ENCODE measurements at places on chromosomes 5 and 9. TPM values are rescaled to one million over a fixed set of nuclear protein-coding genes. Genes with fewer than 3 reads are reported as not detected.

GRCh38 chr5:150801117-150801927, 22.8 kb downstream of the SMIM3 start:
- DNase-seq = peak; percentile 77

DNA sequence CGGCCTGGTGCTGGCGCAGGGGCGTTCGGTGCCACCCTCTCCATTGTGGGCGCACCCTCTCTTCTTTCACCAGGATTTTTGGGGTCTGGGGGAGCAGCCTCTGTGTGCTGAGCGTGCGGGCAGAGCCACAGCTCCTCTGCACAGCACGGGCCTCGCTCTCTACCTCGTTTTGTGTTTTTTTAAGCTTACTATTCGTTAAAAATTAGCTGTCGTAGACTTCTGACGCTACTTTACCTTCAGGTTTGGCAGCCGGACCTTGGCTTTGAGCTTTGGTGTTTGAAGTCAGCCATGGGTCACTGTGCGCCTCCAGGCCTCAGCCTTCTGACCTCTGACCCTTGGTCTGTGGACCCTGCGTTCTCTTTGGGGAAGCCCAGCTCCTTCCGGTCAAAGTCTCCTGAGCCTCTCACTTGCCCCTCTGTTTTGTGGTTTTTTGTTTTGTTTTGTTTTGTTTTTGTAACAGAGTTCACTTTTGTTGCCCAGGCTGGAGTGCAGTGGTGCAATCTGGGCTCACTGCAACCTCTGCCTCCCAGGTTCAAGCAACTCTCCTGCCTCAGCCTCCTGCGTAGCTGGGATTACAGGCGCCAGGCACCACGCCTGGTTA, 88.2 kb upstream of the CACNA1B start:
- no peak for DNase-seq

DNA sequence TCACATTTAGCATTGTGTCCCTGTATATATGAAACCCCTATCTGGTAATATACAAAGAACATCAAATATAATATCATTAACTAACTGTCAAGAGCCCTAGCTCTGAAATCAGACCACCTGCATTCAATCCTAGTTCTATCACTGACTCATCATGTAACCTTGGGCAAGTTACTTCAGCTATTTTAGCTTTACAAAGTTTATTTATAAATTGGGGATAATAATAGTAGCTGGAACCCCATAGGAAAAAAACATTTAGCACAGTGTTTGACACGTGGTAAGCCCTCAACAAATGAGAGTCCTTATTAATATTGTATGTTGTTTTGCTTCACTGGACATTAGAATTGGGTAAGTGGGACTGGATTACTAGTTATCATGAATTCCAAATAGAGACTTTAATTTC, 157.5 kb downstream of the EBF1 start:
- DNase-seq = peak; percentile 25

DNA sequence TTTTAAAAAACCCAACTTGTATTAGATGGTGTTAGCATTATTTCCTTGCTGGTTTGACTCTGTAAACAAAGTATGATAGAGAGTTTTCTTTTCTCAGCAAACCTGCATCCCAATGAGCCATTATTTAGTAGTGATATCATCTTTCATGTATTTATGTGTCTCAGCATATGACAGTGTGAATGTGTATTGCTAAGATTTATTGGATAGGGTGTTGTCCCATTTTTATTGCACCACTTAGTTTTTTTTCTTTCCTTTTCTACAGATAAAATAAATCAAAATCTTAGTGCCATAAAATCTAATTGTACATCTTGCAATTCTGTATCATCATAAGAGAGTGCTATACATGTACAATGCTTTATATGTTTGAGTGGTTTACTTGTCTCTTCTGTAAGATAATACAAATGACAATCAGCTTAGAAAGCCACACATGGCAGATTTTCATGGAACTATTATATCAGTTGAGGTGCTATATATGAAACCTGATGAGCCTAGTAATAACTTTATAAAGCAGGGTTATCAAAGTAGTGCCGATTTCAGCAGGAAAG, 149.2 kb upstream of the CYLC2 start:
- no peak for DNase-seq

DNA sequence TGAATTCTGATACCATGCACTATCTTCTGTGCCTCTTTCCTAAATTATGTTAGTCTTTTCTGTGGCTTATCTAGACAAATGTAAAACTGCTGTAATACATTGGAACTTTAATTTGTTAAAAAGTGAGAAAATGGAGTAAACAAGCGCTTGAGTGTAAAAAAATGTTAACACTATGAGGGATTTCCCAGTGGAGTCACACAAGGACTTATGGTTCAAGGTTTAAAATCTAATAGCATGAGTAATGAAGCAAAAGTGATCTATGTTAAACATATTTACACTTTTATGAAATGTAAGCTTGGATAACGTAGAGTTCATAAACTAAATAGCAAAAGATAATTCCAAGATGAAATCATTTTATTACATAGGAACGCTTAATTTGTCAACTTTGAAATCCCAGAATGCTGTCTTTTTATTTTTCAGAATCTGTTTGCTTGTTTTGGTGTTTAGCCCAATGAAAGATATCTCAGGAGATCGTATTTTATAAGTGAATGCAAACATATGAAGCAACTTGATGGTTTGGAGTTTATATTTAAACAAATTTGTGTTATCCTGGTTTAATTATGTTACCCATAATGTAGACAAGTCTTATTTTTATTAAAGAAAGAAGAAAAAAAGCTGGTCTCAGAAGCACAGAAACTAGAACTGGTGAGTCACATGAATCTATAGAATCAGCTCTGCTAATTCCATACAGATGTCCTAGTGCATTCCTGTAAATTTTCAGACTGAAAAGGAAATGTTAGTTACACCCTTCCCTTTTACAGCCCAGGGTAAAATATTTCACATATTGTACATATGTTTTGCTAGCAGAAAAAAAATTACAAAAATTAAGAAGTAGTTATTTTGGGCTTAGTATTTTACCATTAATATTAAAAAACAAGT, 34.2 kb upstream of the FBN2 start:
- DNase-seq = peak; percentile 69

DNA sequence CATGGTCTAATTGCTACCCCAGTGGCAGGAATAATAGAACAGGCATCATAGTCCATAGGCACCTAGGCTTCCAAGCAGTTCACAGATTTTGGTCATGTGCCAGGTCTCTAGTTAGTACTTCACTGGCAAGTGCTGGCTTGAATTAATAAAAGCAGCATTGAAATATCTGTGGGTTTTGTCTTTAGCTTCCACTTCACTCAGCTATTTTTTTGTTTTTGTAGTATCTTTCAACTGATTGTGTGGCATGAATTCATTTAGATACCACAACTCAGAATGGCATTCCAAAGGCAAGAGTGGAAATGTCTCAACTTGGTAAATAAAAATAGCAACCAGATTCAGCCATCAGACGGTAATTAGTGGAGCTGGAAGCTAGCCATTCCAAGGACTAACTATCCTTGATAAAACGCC, 27.9 kb upstream of the ITGA2 start:
- no peak for DNase-seq

DNA sequence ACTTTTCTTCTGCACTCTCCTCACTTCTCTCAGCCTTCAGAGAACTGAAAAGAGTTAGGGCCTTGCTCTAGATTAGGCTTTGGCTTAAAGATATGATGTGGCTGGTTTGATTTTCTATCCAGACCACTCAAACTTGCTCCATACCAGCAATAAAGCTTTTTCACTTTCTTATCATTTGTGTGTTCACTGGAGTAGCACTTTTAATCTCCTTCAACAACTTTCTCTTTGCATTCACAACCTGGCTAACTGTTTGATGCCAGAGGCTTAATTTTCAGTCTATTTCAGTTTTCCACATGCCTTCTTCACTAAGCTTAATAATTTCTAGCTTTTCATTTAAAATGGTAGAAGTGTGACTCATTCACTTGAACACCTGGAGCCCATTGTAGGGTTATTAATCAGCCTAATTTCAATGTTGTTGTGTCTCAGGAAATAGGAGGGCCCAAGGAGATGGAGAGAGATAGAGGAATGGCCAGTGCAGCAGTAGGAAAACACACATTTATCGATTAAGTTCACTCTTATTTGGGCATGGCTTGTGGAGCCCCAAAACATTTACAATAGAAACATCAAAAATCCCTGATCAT, 5.9 kb downstream of the ATPSCKMT start:
- no peak for DNase-seq

- no peak for DNase-seq
Measured at GRCh38 chr9:116271991-116272390, 118.4 kb downstream of the PAPPA start.

DNA sequence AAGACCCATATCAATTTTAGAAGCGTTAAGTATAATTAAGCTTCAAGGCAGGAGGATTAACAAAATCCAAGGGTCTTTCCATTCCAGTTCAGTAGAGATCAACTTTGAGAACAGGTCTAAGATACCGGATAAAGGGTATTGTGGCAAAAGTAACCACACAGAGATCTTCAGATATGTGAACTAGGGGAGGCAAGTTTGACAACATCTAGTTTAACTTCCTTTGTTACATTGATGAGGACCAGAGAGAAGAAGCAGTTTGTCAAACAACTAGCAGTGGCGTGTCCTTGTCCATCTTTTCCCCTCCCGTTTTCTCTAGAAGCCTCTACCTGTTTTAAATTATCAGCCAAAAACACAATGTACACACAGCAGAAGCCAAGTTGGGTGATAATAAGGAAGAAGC, 8.6 kb downstream of the SLC36A2 start:
- DNase-seq = no peak

DNA sequence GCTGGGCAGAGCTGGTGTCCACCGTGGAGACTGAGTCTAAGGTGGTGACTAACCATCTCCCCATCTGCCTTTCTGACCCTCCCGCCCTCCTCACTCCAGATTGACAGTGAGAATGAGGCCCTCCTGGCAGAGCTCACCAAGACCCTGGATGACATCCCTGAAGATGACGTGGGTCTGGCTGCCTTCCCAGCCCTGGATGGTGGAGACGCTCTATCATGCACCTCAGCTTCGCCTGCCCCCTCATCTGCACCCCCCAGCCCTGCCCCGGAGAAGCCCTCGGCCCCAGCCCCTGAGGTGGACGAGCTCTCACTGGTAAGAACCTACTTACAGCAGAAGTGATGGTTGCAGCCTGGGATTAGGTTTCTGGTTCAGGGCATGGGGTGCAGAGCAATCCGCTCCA, 96.5 kb downstream of the PPARGC1B start:
- peak; percentile 59 for DNase-seq

DNA sequence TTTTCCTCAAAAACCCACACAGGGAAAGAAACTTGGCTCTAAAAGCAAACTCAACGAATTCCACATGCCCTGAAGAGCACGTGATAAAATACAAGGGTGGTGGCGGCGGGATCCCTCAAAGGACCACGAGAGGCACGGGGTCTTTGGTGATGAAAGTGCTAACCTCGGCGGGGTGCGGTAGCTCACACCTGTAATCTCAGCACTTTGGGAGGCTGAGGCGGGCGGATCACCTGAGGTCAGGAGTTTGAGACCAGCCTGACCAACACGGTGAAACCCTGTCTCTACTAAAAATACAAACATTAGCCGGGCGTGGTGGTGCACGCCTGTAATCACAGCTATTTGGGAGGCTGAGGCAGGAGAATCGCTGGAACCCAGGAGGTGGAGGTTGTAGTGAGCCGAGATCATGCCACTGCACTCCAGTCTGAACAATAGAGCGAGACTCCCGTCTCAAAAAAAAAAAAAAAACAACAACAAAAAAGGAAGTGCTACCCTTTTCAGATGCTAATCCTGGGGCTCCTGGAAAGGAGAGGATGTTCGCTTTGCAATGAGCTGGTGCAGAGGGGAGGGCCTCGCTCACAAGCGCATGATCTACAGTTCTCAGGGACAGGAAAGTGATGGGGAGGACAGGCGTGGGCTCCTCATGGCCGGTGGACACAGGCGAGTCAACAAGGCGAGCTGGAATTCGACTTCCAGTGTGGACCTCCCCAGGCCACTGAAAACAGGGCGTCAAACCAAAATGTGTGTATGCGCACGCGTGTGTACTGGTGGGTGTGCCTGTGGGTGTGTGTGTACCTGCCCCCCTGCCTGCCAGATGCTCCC, 54.1 kb downstream of the USP20 start:
- no peak for DNase-seq

DNA sequence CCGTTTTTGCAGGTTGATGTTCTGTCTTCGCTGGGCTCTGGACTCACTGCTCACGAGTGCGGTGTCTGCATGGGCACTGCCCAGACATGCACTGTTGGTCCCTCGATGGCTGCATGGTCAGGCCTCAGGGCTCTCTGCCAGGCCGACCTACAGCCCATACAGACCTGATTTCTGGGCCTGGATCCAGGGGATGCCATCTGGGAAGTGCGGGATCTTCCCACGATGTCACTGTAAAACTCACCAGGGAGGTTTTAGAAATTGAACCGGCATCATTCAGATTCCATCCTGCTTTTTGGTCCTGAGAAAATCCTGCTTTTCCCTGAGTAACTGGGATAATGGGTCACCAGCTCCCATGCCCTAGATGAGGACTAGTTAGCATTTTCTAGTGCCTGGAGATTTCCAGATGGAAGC, 9.1 kb downstream of the S1PR3 start:
- DNase-seq = no peak

DNA sequence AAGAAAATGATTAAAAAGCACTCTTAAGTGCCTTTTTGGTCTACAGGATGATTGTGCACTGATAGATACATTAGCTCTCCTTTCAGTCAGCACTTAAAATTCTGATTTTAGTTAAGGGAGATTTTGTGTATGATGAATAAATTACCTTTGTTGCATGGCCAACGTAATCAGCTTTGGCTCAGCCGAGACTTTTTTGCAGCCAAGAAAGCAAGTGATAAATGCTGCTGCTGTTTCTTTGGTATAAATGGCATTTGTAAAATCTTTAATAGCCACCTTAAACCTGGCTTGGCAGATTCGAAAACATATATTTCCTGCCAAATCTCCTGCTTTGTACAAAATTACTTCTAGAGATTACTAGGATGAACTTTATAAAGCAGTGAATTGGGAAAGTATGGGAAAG, 147.7 kb downstream of the DCP2 start:
- no peak for DNase-seq

DNA sequence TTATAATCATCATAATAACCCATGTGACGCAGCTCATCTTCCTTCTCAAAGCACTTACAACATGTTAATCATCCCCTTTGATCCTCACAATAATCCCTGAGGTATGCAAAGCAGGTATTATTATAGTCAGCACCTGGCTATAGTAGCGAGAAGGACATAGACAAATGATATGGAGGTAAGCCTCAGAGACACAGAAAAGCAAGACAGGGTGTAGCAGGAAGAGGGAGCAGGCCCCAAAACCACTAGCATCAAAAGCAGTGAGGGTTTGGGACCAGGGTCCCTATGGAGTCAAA, 139.2 kb upstream of the SLC30A5 start:
- DNase-seq = no peak

The PCDHA3 gene
- polyA plus RNA-seq = 0.06 TPM

The HTR1A gene
- not detected for polyA plus RNA-seq

The ZBTB6 gene
- 2.6 TPM for polyA plus RNA-seq

The MINAR2 gene
- polyA plus RNA-seq = not detected

The SLC22A4 gene
- 2.5 TPM for polyA plus RNA-seq

The EPB41L4B gene
- polyA plus RNA-seq = 0.29 TPM

Measured in IMR-90 (cell line).